SW480 (cell line): ENCODE measurements at places on chromosomes 11 and 22.

DNA sequence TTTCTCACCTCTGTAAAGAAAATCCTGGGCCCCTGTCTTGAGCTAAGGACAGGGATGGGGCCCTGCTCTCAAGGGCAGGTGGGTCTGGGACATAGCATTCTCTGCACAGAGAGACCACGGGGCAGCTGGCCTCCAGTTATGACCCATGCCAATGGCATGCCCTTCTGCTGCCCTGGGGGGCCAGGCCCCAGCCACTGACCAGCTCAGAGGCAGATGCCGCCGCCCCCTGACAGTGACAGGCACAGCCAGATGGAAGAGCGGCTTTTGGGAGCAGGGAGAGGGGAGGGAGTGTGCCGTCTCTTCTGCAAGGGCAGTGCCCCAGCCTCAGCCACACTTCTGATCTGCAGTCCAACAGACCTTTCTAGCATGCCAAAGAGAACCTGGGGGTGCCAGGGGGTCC lies 114.8 kb upstream of the NAV2 start:
- no peak for DNase-seq

DNA sequence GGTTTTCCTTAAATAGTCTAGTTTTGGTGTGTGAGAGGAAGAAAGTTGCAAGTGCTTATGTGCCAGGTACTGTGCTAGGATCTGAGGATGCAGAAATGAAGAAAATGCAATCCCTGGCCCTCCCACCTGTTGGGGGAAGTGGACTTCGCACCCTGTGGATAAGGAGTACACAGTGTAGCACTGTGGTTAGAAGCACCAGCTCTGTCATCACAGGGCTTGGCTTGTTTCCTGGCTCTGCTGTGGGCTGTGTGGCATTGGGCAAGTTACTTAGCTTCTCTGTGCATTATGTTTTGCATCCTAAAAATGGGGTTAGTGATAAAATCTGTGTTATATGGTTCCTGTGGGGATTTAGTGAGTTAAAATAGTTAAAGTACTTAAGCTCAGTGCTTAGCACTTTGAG lies 68.2 kb downstream of the ENDOD1 start:
- no peak for DNase-seq

DNA sequence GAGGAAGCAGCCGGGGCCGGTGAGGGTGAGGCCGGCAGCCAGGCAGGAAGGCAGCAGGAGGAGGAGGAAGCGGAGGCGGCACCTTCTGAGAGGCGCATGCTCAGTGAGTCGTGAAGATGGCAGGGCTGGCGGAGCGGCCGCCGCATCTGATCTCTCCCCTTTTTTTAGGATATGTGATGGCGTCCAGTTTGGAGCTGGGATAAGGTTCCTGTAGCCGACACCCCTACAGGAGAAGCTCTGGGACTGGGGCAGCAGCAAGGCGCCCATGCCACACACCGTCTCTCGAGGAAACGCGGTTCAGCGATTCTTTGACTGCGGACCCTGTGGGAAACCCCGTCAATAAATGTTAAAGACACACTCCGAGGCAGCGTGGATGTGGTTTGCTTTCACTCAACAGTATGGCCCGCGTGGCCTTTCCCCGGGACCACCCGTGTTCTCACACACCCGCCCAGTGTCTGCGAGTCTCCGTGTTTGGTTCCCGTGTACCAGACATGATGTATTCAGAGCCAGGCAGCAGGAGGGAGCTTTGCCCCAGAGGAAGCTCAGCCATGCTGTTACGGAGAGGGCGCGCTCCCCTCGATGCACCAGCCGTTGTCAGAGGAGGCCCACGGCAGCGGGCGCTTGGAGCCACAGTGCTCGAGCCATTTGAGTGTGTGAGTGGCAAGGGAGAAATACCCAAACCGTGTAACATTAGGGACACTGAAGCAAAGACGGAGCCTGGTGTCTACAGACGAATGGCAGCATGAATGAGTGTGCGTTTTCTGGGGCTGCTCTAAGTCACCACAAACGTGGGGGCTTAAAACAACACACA lies 27.7 kb upstream of the PARVB start:
- no peak for DNase-seq

DNA sequence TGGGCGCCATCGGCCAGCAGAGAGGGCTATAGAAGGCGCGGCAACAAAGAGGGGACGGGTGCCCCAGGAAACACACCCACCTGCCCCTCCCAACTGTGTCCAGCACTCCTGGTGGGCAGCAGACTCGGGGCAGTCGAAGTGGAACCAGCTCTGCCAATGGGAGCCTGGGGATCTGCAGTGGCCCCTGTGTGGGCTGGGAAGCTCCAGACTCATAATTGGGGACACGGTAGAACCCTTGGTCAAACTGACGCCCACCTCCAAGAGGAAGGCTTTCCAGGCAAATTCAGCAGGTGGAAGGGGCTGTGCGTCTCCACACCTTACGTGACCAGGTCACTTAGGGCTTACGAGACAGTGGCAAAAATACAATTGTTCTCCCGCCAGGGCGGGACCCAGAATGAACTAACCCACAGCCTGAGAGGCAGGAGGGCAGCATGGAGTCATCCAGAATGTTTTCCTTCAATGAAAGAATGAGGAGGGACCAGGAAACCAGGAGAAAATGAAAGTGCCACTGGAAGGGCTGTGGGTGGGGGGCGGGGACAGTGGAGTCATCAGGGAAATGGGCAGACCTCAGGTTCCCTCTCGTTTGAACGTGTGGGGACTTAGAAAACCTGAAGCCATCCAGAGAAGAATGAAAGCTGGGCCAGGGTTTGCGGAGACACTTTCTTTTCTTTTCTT lies 53.2 kb upstream of the SHANK2 start:
- peak; percentile 43 for DNase-seq

GRCh38 chr22:35070451-35071093 lies 4.6 kb downstream of the ISX start:
- no peak for DNase-seq

DNA sequence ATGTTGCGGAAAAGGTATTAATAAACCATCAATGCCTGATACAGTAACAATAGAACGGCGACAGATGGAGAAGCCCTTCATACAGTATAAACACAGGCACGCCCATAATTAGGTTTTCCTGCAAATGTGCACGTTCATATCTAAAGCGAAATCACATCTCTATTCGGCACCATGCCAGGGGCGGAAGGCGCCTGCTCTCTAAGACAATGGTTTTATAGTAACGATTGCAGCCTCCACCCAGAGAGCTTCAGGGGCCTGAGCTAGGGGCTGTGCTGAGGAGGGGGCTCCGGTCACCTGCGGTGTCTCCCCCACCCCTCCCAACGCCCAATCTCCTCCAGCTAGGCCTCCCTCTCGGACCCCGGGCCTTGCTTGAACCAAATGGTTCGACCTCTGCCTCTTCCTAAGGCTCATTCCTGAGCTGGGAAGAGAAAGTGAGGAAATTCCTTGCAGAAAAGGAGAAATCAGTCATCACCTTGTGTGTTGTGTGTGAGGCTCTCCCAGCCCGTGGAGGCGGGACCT lies 9.6 kb downstream of the KRTAP5-5 start:
- DNase-seq: no peak

GRCh38 chr11:9396752-9397151 lies 12.3 kb downstream of the IPO7 start:
- DNase-seq: no peak

- DNase-seq: no peak
Measured at GRCh38 chr22:26210334-26210733, 41.1 kb downstream of the SEZ6L start.

- no peak for DNase-seq
Measured at GRCh38 chr11:2865922-2866577, 19.5 kb downstream of the CDKN1C start.

DNA sequence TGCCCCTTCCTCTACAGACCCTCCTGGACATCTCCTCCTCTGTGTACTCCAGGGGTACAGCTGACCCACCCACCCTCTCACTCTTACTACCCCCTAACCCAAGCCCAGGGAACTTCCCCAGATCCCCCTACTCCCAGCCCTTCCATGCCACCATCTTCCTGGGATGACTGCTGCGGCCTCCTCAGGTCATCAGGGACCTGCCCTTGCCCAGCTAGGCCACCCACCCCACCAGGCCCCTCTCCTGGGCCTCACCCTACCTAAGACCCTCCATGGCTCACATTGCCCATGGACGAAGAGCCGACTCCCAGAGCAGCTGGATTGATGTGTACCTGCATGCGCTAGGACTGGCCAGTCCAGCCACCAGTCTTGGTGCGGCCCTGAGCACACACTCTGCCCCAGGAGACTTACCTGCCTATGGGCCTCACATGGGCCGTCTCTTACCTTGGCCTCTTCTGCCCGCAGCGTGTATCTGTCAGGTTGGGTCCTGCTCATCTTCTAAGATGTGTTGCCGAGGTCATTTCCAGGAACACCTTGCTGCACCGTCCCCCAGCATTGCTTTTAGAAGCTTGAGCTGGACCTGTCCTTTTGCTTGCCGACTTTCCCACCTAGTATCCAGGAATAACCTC lies 2.0 kb upstream of the CLDN5 start:
- DNase-seq: no peak

DNA sequence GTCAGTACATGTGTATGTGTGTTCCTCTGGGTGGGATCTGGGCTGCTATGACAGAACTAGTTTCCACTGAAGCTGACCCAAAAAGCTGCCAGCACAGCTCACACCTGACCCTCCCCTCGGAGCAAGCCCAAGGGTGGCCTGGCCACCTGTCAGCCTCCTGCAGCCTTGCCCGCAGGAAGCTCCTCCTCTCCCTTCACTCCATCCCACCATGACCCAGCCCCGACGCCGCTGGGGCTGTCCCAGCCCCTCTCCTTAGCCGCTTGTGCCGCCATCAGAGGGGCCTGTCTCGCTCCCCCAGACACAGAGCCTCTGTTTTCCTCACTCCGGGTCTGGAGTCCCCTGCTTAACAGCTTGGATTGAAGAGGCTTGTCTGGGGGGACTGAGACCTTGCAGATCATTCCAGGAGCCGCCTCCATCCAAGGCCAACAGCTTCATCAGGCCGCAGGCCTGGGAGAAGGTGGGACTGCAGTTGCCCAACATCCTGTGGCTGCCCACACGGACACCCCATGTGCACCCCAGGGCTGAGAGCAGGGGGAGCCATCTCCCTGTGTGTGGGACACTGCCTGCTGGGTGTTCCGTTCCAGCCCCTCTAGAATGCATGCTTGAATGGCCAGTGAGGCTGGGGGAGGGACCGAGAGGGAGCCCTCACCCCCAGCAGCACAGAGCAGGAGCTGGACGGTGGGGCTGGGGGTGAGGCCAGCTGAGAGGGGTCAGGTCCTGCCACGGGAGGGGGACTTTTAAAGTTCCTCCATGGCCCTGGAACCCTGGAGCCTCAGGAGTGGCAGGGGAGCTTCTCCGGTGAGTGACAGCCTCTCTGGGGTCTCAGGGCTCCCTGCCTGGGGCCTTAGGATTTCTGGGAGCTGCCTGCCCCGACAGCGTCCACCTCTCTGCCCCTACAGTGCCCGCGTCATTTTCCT lies 696 bp downstream of the MRGPRF start:
- DNase-seq: no peak

DNA sequence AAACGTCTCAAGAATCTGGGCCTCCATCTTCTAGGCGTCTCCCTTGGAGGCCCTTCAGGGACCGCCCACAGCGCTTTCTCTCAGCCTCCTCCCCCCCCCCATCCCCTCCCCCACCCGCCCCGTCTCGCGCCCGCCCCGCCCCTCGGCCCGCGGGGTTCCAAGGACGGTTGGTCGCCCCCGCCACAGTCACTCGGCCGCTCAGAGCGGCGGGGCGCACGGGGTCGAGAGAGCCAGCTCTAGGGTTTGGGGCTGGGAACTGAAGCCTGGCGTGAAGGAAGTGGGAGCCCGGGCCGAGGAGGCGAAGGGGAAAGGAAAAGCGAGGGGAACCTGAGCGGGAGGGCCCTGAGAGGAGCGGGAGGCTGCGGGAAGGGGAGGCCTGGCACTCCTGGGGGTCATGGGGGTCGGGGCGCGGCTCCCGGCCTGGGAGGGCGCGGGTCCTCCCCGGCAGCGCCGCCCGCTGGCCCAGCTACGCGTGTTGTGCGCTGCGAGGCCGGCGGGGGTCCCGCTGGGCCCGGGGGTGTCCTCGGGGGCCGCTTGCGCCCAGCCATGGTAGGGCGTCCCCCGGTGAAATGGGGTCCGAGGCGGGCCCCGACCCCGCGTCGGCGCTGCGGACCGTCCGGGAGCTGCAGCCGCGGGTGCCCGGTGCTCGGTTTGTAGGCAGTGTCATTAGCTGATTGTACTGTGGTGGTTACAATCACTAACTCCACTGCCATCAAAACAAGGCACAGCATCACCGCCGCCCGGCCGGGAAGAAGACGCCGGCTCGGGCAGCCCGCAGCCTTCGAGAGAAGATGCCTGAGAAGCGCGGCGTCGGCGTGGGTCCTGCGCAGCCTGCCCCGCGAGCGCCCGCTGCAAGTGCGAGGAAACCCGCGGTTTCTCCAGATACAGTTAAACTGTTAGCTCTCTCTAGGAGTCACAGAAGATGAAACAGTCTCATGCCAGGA lies at the start of gene BTG4:
Gene BTG4 (minus strand): TSS at position 91 of the 944 bp plus-strand sequence. CDS start 13,610 bp downstream, outside the sequence.
- no peak for DNase-seq

GRCh38 chr22:25072406-25072805 lies 119.9 kb downstream of the KIAA1671 start:
- DNase-seq: no peak

DNA sequence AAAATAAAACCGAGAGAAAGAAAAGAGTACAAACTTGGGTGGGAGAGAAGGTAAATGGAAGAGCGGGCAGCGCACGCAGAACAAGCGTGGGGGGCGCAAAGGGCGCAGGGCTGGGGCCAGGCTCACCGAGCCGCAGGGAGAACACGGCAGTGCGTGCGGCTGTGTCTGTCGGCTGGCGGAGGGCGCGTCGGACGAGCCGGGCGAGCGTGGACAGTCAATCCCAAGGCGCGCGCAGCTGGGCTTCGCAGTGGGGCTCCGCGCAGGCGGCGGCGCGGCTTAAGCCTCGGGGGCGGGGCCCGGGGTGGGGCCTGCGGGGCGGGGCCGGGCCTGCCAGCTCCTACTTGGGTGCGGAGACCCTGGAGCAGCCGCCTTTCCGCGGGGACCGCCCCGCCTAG lies at the start of gene UCP2:
Gene UCP2 (minus strand): TSS at position 249 of the 395 bp plus-strand sequence. CDS start 4,465 bp downstream, outside the sequence.
- peak; percentile 82 for DNase-seq

DNA sequence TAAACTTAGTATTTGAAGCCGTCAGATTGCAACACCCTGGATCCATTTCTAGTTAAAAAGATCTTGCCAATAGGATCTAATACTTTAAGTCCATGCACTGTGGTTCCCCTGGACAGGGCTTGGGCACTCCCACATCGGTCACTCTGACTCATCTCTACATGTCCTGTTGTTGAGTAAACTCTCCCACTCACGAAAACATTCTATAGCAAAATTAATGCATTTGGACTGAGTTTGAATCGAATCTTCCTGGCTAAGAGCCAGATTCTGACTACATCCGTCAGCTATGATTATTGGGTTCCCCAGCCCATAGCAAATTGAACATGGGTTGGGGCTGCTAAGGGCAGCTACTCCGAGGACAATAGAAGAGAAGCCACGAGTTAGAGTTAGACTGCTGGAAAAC lies 182.1 kb upstream of the SORL1-AS1 start:
- DNase-seq: peak; percentile 13
